ENCODE measurements at places on chromosomes 4 and X. TPM values are rescaled to one million over a fixed set of nuclear protein-coding genes. Genes with fewer than 3 reads are reported as not detected.

- no peak for DNase-seq
Observed at GRCh38 chr4:7530082-7530481, 95.4 kb upstream of the PSAPL1 start.

The AFM gene
- polyA plus RNA-seq: 12.2 TPM

DNA sequence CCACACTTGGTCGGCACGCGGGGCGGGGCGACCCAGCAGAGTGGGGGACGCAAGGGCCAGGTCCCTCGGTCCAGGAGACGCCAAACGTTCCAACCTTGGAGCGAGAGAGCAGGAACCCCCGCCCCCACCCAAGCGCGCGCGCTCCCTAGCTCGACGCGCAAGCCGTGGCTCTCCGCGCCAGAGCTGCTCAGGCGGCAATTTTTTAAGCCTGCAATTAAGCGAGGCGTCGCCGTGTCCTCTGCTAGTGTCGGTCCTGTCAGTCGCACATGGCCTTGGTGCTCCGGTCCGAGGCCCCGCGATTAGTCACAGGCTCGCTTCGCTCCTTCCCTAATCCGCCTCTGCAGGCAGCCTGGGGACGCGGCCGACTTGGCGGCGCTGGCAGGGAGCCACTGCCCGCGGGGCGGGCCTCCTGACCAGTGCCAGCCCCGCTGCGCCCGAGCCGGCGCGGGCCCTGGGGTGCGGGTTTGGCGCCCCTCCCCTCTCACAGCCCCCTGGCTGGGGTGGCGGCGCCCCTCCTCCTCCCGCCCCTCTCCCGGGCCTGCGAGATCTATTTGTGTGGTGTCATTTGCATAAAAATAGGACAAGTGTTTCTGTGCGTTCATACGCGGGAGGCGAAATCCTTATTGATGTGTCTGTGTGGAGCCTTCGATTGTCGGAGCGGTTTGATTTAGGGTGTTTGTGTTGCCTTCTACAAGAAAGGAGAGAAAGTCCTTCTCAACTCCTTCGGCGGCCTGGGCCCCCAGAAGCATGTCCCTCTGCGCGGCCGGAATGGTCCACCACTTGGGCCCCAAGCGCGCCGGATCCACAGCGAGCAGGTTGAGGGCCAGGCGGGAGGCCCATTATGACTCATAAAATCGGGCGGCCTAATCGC is 9.8 kb upstream of the BCOR start:
- DNase-seq: no peak

DNA sequence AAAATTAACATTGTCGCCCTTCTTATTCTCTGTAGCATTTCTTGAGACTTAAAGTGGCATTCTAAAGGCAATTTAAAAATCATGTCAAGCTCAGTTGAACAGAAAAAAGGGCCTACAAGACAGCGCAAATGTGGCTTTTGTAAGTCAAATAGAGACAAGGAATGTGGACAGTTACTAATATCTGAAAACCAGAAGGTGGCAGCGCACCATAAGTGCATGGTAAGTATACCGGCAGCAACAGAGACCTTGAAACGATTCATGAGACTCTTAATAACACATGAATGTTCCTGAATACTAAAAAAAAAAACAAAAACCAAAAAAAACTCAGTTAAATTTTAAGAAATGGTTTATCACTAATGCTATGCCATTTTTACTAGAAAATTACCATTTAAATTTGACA is 82.4 kb upstream of the HPRT1 start:
- DNase-seq: no peak

The HSPA4L gene
- 13.7 TPM for polyA plus RNA-seq

The PCGF3 gene
- 67.0 TPM for polyA plus RNA-seq

All from right renal cortex interstitium (tissue), 3 donors.